SW480 (cell line): ENCODE measurements at places on chromosomes 11 and 22.

DNA sequence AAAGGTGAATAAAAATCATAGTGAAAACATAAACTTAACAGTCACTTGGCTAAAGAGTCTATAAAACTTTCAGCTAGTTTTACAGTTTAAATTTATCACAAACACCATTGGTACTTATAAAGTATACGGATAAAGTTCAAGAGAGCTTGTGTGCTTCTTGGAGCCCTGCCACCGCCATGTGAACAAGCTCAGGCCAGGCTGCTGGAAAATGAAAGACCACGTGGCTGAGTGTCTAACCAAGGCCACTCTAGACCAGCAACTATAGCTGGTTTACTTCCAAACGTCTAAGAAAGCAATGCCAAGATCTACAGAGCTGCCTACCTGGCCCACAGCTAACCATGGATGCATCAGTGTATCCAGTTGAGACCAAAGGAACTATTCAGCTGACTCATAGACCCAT lies 66.3 kb upstream of the API5 start:
- DNase-seq: no peak

GRCh38 chr11:93986716-93987115 lies 34.4 kb upstream of the HEPHL1 start:
- peak; percentile 79 for DNase-seq

GRCh38 chr22:41920271-41920976 lies 5.5 kb upstream of the SHISA8 start:
- DNase-seq: no peak

- DNase-seq: no peak
Observed at GRCh38 chr11:103434073-103434411, 324.8 kb downstream of the DYNC2H1 start.

DNA sequence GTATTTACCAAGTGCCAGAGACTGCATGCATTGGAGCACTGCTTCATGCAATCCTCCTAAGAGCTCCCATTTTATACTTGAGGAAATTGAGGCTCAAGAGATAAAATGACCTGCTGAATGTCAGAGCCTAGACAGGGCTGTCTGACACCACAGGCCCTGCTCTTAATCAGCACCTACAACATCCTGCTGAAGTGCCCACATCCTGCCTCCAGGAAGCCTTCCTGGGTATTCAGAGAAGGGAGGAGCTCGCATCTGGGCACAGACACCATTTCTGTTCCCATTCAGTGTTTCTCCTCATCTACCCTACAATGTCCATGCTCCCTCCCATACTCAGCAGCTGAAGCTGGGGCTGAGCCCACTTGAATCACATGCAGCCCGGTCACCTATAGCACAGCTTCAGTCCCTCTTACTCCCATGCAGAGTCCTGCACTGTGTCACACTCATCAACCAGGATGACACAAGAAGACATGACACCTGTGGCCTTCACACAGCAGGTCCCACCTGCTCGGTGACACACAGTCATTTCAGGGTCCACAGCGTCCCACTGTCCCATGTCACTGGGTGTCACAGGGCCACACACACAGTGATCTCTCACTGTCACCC lies 53.1 kb downstream of the PDE2A start:
- DNase-seq: no peak

DNA sequence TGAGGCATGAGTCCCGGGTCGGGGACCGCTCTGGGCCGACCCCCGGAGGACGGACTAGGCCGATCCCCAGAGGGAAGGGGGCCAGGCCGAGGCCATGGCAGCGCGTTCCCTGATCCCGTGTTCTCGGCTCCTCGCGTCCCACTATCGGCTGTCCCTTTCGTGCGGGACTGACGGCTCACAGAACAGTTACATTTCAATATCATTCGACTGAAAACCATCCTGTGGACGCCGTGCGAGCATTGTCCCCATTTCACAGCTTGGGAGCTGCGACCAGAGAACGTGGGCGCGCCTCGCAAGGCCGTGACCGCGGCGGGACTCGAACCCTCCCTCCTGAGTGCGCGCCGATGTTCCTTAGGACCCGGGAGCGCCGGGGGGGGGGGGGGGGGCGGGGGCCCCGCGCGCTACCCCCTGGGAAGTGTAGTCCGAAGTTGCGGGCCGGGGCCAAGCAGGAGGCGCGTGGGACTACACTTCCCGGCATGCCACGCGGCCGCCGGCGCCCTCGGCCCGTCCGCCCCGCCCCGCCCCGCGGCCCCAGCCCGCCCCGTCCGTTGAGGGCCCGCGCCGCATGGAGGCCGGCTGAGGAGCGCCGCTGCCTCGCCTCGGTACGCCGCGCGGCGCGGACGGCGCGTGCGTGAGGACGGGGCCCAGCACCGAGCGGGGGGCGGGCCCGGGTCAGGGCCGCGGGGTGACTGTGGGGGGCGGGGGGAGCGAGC lies at the start of gene TRABD:
Gene TRABD, plus strand, starts transcription at position 539 of the 713 bp plus-strand sequence. CDS start 7,148 bp downstream, outside the sequence.
- peak; percentile 83 for DNase-seq

DNA sequence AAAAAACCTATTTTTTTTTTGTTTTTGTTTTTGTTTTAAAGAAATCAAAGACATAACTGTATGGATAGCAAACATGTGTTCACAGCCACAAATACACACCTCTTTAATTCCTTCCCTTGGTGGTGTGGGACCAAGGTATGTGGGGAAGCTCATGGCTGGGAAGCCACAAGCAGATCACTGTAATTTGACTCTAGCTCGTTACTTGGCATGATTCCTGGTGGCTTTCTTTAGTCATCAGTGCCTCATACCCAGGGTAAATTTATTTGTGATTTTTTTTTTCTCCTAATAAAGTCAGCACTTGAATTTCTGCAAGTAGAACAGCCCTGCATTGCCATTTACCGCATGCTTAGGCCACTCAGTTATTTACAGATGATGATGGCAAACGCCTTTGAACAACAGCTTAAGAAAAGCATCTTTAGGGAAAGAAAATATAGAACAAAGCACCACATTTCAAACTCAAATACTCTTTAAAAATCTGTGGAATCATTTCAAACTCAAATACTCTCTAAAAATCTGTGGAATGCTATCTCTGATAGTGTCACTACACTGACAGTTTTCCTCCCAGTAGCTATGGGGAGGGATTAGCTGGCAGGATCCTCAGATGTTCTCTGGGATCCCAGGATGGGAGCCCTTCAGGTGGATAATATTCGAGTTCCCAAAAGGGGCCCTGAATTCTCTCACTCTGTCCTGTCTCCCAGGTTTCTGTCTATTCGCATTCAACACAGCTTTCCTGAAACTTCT lies 687.2 kb downstream of the OPCML start:
- peak; percentile 65 for DNase-seq

GRCh38 chr11:71927820-71928736 lies at the start of gene XNDC1N:
XNDC1N (minus strand) TSS chr11:71928594; CDS start chr11:71923353, 5,241 bp downstream.
- DNase-seq: peak; percentile 86

- DNase-seq: no peak
Observed at GRCh38 chr11:50088231-50088630, 55.6 kb downstream of the OR4C45 start.
